ENCODE measurements at places on chromosomes 16 and 17.

DNA sequence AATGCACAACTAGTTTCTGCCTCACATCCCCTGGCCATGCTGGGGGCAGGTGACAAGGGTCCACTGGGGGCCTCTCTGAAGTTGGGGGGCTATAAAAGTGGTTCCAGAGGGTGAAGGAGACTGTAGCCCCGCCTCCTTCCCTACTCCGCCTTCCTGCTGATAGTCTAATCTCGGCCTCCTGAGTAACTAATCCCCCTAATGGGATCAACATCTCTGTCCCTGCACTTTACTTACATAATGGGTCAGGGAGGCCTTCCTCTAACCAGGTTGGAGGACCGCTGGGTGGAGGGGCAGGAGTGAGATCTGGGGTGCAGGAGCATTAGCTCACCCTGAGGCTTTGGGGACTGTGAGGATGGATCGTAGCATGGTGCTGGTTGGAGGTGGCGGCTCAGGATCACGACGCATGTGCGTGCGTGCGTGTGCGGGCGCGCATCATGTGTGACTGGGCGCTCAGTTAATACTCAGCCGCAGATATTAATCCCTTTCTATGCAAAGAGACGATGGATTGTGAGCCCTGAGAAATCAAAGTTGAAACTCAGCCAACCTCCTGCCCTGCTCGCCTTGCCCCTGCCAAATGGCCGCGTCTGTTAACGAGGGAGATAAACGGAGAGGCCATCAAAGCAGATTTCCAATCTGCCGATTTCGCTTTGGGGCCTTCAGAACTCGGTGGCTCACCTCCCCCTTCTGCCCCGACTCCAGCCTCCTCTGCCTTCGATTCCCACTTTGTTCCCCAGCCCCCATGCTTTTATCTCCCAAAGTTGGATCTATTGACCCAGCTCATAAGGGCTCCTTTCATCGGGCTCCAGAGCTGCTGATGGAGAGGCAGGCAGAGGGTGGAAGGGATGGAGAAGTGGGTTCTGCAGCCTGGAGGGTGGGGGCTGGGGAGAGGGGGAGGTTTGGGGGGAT lies 107.3 kb downstream of the SDK2 start:
- no peaks in the 10 kb centered on the region for H3K36me3 ChIP-seq
- no peak overlapping the region for H3K27ac ChIP-seq
- H3K4me3 ChIP-seq: no peak overlapping the region
- peaks cover 26% of the 10 kb centered on the region for H3K4me1 ChIP-seq

DNA sequence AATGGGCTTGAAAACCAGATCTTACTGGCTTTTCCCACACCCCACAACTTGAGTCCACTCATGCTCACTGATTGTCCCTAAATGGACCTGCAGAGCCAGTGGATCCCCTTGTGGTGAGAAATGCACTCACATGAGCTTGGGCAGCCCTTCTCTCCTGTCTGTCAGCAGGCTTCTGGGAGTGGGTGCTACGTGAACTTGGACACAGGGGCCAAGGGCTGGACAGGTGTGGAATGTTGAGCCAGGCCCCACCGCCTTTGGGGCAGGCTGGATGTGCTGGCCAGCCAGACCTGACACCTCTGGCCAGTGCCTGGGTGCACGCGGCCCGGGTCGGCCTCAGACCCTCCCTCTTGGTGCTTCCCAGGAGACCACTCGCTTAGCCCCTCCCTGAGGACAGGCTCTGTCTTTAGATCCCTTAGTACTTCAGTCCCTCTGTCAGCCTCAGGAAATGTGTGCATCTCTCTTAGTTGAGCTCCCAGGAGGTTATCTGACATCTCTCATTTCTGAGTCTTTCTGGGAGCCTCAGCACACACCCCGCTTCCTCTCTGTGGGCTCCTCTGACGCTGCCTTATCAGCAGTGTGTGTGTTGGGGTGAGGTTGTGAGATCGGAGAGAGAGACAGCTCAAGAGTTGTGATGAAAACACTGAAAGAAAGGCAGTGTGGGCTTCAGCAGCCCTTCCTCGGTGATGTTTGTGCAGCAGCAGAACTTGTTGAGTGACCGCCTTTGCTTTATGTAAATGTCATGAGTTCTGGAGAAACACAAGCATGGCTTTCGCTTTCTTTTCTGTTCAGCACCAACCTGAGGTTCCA lies 117.0 kb downstream of the RAB11FIP4 start:
- H3K27ac ChIP-seq: peak overlapping the region; percentile 96
- DNase-seq: peak; percentile 38
- H3K4me1 ChIP-seq: peaks cover 37% of the 10 kb centered on the region
- H3K4me3 ChIP-seq: peak overlapping the region; percentile 96
- H3K27me3 ChIP-seq: no peaks in the 10 kb centered on the region
- no peaks in the 10 kb centered on the region for H3K36me3 ChIP-seq

DNA sequence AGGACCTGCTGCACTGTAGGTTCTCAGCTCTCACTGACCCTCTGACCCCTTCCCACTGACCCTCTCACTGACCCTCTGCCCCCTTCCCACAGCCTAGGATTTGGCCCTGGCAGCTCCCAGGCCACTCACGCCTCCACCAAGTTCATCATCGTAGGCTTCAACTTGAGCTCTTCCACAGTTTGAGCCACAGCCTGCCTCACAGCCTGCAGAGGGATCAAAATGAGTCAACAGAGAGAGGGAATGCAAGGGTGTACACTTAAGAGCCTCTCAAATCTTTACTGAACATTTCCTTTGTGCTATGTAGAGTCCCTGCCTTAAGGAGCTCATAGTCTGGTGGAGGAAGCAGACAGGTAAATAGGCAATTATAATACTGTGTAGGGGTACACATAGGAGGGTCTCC lies 12.1 kb downstream of the HEATR9 start:
- H3K4me3 ChIP-seq: no peak overlapping the region
- H3K4me1 ChIP-seq: peaks cover 6% of the 10 kb centered on the region
- no peaks in the 10 kb centered on the region for H3K27me3 ChIP-seq
- H3K27ac ChIP-seq: no peak overlapping the region
- peaks cover 15% of the 10 kb centered on the region for H3K36me3 ChIP-seq

DNA sequence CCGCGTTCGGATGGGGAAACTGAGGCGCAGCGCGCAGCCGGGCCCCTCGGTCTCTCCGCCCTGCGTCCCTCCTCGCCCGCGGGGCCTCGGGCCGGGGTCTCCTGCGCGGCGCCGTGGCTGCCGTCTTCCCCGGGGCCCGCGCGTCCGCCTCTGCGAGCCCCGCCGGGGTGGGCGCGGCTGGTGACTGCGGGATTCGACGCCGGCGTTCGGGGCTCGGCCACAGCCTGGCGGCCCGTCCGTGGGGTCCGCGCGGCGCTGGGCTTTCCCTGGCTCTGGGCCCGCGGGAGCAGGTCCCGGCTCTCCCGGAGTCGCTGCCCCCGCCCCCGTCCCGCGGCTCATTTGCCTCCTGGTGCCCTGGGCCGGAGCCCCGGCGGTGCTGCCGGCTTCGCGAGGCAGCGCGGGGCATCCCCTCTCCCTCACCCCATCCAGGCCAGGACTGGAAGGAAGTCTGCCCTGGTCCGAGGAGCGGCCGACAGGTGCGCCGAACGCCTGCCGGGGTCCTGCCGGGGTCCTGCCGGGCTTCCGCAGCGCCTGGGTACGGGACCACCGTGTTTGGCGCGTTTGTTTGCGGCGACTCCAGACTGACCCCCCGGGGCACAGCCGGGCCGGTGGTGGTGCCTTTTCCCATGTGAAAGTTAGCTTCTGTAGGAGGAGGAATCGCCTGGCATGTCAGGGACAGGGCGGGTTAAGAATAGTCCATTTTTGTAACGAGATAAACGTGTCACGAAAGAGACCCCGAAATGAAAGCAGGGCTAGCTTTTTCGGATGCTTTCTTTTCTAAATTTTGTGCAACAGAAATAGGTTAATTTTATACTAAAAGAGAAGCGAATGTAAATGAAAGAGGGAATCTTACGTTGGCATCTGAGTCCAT lies 671 bp downstream of the CHMP6 start:
- H3K36me3 ChIP-seq: peaks cover 19% of the 10 kb centered on the region
- H3K27me3 ChIP-seq: no peaks in the 10 kb centered on the region
- peak overlapping the region; percentile 67 for H3K27ac ChIP-seq
- no peak for DNase-seq
- H3K4me1 ChIP-seq: peaks cover 19% of the 10 kb centered on the region
- H3K4me3 ChIP-seq: peak overlapping the region; percentile 71

GRCh38 chr17:42122371-42123303 lies at the start of gene HSPB9:
TSS of gene HSPB9 (plus strand) at chr17:42122804. CDS start at chr17:42122851, 47 bp downstream.
- DNase-seq: no peak
- H3K27me3 ChIP-seq: no peaks in the 10 kb centered on the region
- H3K4me3 ChIP-seq: peak within 1 kb of the TSS; percentile 82
- no peak within 1 kb of the TSS for H3K27ac ChIP-seq
- H3K36me3 ChIP-seq: peaks cover 37% of the 10 kb centered on the region
- H3K4me1 ChIP-seq: peaks cover 25% of the 10 kb centered on the region

- no peak overlapping the region for H3K4me3 ChIP-seq
- peaks cover 7% of the 10 kb centered on the region for H3K36me3 ChIP-seq
- no peak overlapping the region for H3K27ac ChIP-seq
- no peak for DNase-seq
Observed at GRCh38 chr16:12096828-12097522, 120.4 kb downstream of the SNX29 start.

GRCh38 chr17:67438667-67439066 lies 61.6 kb downstream of the PITPNC1 start:
- peaks cover 86% of the 10 kb centered on the region for H3K4me1 ChIP-seq
- H3K36me3 ChIP-seq: no peaks in the 10 kb centered on the region
- peak overlapping the region; percentile 50 for H3K4me3 ChIP-seq
- no peaks in the 10 kb centered on the region for H3K27me3 ChIP-seq
- no peak for DNase-seq

DNA sequence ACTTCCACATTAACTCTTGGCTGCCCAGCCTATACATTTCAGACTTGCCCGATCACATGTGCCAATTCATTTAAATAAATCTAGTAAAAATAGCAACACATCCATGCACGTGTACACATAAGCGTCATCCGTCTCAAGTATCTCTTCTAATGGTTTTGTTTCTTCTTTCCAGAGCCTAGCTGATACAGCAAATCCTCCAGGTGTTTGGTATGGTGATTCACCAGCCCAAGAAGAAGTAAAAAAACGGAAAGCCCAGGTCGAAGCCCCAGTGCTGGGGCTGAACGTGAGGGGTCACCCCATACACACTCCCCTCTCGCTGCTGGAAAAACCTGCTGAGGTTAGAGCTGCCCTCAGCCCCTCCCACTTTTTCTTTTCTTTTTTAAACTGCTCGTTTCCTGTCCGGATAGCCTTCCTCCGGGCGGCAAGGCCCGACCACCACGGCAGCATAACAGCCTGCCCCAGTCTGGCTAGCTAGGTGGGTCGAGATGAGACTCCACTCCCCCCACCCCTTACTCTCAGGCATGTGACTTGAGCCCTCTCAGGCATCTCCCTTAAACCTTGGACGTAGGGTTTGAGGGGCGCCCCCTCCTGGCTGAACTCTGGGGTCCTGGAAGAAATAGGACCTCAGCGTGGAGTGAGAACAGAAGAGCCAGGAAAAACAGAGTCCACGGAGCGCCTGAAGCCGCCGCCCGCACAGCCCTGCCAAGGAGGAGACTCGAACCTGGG lies 13.9 kb upstream of the OR1F1 start:
- H3K4me1 ChIP-seq: peaks cover 34% of the 10 kb centered on the region
- no peaks in the 10 kb centered on the region for H3K36me3 ChIP-seq
- no peak for DNase-seq

GRCh38 chr16:55369151-55369550 lies 45.1 kb downstream of the IRX6 start:
- no peak overlapping the region for H3K27ac ChIP-seq
- H3K4me3 ChIP-seq: no peak overlapping the region
- H3K36me3 ChIP-seq: no peaks in the 10 kb centered on the region
- H3K4me1 ChIP-seq: no peaks in the 10 kb centered on the region
- no peak for DNase-seq

GRCh38 chr16:71536752-71537499 lies 10.7 kb downstream of the CHST4 start:
- DNase-seq: no peak
- H3K4me3 ChIP-seq: no peak overlapping the region
- H3K4me1 ChIP-seq: no peaks in the 10 kb centered on the region
- H3K27me3 ChIP-seq: peaks cover 1% of the 10 kb centered on the region
- H3K27ac ChIP-seq: no peak overlapping the region

GRCh38 chr17:34623856-34624766 lies 44.7 kb downstream of the TMEM132E start:
- no peak overlapping the region for H3K27ac ChIP-seq
- no peak for DNase-seq
- no peak overlapping the region for H3K4me3 ChIP-seq
- peaks cover 7% of the 10 kb centered on the region for H3K4me1 ChIP-seq

DNA sequence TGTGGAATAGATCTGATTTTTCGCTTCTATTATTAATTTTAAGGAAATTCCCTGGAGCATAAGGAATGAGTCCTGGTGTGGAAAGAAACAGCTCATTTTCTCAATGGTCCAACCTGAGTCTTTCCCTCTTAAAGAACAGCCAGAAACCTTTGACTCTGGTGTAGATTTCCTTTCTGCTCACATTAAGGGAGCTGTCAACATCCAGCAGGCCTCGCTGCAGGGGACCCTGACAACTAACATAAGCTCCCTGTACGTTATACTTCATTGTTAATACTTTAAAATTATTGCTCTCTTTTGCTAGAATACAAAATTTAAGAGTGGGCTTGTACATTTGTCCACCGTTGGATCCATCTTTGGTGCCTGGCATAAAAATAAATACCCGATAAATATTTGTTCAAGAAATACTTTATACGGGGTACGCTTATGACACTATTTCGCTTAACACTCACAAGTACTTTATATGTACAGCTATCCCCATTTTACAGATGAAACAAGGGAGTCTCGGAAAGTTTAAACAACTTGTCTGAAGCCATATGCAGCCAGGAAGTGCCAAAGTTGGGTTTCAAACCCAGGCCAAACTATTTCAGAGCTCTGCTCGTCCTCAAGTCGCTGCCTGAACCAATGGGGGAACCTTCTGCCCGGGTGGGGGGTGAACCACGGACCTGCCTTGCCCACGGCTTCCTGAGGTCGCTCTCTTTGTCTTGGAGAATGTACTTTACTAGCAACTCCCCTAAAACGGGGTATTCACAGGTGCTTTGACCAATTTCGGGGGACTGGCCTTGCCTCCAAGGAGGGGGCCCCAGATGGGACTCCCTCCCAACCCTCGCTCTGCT lies 611 bp downstream of the SMARCE1 start:
- H3K27ac ChIP-seq: peak overlapping the region; percentile 100
- DNase-seq: peak; percentile 37
- peaks cover 10% of the 10 kb centered on the region for H3K36me3 ChIP-seq
- H3K4me3 ChIP-seq: peak overlapping the region; percentile 94
- H3K4me1 ChIP-seq: peaks cover 56% of the 10 kb centered on the region

DNA sequence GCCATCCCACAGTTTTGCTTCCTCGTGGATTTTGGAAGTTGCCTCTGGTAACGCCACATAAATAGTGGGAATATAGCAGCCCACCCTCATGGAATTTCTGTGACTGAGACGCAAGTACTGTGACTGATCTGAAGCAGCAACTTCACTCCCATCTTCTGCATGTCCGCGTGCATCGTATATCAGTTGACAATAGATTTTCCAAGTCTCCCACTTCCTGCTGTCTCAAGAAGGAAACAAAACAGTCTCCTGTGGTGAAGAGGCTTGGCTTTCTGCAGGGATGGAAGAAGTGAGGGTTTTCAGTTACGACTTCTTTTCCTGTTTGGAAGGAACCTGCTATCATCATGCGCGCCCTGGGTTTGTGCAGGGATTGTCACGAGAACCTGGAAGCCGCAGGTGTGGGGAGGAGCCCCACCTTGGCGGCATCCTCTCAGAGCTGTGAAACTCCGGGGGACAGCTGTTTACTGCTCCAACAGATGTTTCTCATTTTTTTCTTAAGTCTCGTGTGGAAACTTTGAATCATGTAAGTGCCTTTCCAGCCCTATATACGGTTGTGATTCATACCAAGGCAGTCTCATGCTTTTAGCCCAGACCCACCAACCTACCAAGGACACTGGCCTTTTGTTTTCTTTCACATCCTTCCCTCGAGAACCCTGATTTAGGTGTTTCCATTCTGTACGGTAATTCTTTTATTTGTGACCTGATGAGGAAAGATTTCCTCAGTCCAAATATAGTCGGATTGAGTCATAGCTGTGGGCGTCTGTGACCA lies 57.5 kb downstream of the WIPI1 start:
- no peak overlapping the region for H3K4me3 ChIP-seq
- no peaks in the 10 kb centered on the region for H3K27me3 ChIP-seq
- H3K36me3 ChIP-seq: peaks cover under 1% of the 10 kb centered on the region
- H3K4me1 ChIP-seq: peaks cover 30% of the 10 kb centered on the region
- no peak for DNase-seq
